ENCODE measurements at places on chromosomes 11 and 22. TPM values are rescaled to one million over a fixed set of nuclear protein-coding genes. Genes with fewer than 3 reads are reported as not detected.

RAB6A gene
- 120 TPM for total RNA-seq

OR8B8 gene
- total RNA-seq: not detected

MYRF gene
- total RNA-seq: 14.8 TPM

DNA sequence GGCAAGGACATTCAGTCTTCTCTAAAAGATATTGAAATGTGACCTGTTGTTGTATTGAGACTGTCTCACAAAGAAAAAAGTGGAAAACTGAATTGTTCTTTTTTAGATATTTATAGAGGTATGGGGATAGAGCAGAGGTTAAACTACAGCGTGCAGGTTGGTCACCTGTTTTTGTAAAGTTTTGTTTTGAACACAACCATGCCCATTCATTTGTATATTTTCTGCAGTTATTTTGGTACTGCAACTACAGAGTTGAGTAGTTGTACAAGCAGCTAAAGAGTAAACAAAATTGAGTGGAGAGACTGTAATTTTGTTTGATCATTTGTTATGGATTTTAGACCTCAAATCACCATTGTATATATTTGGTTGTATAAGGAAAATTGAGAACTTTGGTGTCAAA is 11.3 kb downstream of the EED start:
- no peak for DNase-seq

FOSL1 gene
- total RNA-seq: 3.9 TPM

RBM7 gene
- 12.8 TPM for total RNA-seq

- DNase-seq: no peak
Observed at GRCh38 chr22:22897947-22898346, 10.3 kb downstream of the IGLL5 start.

TMEM126B gene
- 119 TPM for total RNA-seq

DNA sequence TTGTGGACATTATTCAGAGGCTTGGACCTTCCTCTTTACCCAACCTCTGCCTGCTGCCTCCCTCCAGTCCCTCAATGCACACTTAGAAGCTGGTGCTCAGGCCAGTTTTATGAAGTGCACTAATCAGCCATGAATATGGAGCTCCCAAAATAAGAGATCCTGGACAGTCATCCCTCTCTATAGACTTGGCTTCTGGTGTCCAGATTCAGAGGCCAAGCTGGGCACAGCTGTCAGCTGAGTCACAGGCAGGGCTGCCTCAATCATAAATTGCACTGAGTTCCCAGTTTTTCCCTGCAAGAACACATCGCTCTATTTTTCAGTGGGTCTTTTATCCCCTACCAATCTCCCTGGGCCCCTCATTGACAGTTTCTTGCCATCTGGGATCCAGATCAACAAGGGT is 161.7 kb upstream of the CADM1 start:
- DNase-seq: no peak

GRCh38 chr11:124886978-124887666 is 10.5 kb downstream of the ROBO4 start:
- no peak for DNase-seq

DNA sequence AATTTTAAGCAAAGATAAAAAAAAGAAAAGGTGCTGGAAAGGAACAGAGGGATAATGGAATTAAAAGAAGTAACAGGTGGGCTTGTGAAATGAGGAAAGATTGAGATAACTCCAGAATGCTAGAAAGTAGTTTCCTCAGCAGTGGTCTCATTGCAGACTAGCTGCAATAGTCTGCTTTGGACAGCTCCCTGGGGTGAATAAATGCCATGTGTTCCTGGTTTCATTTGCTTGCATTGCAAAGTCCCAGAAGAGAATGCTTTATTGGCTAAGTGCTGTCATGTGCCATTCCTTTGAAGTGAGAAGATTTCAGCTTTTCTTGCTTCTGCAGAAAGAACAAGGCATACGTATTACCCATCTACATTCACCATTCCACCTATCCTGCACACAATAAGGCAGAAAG is 478.8 kb upstream of the RAG2 start:
- no peak for DNase-seq

- DNase-seq: no peak
Observed at GRCh38 chr22:19824212-19824925, 30.3 kb downstream of the GNB1L start.

SLC5A1 gene
- total RNA-seq: not detected

RNASEH2C gene
- total RNA-seq: 107 TPM

DNA sequence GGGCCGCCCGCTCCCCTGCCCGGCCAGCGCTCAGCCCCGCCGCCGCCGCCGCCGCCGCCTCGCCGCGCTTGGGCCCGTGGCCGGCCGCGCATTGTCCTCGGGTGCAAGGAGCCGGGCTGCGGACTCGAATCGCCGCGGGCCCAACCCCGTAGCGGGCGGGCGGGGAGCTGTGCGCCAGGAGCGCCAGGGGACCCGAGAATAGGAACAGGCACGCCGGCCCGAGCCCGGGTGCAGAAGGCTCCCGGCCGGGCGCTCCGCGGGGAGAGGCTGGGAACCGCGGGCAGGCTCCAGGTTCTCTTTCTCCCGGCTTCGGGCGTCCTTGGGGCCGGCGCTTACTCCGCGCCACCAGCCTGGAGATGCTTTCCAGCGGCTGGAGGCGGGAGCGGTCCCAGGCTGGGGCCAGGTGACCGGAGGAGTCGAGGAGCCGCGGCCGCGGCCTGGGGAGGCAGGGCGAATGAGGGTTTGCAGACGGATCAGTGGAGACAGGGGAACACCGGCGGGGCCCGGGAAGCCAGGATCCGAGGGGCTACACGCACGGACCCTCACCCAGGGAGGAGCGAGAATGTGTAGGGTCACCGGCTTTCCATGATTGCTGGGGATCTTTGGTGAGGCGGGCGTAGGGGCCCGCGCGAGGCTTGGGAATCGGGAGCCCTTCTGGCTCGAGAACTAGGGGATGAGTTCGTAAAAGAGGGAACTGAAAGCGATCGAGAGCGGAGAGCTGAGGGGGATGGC is 726 bp downstream of the PKNOX2 start:
- DNase-seq: no peak

- no peak for DNase-seq
Observed at GRCh38 chr11:78564490-78565467, 9.9 kb downstream of the NARS2 start.
